Ammon's horn (tissue), 1 donor: ENCODE measurements at places on chromosomes 11 and 22.

- no peak for DNase-seq
Observed at GRCh38 chr11:45772449-45772774, 32.5 kb upstream of the SLC35C1 start.

DNA sequence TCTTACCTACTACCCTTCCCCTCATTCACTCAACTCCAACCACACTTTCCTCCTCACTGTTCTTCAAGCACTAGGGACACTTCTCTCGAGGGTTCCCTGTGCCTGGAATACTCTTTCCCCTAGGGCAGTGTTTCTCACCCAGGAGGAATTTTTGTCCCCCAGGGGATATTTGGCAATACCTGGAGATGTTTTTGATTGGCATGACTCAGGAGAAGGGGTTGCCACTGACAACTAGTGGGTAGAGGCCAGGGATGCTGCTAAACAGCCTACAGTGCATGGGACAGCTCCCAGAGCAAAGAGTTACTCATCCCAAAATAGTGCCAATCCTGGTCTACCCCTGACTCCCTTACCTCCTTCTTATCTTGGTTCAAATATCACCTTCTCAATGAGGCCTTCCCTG, 40.0 kb downstream of the BTG4 start:
- no peak for DNase-seq

DNA sequence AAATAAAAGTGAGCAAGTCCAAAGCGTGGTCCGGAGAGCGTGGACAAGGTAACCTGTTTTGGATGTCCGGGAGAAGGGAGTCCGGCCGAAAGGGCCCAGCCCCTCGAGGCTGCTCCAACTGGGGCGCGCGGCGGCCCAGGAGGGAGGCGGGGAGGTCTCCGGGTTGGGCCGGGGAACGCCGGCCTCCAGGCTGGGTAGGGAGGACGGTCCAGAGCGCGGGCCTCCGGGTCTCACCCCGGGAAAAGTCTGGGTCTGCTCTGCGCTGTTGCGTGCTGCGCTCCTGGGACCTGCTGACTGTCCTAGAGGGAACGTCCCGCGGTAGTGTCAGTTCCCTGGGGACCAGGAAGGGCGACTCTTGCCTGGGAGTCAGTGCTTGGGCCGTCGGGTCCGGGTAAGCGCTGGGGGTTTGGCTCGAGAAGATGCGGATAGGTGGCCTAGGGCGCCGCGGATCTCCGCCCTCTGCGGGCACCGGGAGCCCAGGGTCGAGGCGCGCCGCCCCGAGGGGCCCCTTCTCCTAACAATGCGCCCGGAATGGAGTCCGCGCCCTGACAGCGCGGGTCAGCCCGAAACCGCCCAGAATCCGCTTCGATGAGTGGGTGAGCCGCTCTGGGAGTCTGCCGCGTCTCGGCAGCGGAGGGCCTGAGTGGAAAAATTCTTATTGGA, 988 bp upstream of the FLI1 start:
- DNase-seq = no peak

DNA sequence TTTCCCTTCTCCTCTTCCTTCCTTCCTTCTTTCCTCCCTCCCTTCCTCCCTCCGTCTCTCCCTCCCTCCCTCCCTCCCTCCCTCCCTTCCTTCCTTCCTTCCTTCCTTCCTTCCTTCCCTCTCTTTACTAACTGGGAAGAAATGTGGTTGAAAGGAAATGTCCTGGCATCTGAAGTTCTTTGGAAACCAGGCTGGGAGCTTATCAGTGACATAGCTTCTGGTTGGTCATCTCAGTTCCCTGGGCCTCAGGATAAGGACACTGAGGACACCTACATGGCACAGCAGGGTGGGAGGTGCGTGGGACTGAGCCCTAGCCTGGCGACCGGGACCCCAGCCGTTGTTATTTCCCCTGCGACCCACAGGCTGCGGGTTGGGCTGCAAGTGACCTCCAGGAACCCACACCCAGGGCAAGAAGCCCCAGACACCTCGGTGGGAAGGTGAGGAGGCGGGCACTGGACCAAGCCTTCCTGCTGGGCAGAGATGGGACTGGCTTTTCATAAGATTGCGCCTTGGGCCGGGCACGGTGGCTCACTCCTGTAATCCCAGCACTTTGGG, 1486.5 kb downstream of the TBC1D22A start:
- DNase-seq = no peak

GRCh38 chr11:125457814-125458343, 38.2 kb downstream of the FEZ1 start:
- DNase-seq = peak; percentile 93

GRCh38 chr11:35615921-35616900, 2.0 kb upstream of the FJX1 start:
- peak; percentile 90 for DNase-seq

GRCh38 chr11:13970986-13971385, 8.5 kb downstream of the SPON1 start:
- no peak for DNase-seq

DNA sequence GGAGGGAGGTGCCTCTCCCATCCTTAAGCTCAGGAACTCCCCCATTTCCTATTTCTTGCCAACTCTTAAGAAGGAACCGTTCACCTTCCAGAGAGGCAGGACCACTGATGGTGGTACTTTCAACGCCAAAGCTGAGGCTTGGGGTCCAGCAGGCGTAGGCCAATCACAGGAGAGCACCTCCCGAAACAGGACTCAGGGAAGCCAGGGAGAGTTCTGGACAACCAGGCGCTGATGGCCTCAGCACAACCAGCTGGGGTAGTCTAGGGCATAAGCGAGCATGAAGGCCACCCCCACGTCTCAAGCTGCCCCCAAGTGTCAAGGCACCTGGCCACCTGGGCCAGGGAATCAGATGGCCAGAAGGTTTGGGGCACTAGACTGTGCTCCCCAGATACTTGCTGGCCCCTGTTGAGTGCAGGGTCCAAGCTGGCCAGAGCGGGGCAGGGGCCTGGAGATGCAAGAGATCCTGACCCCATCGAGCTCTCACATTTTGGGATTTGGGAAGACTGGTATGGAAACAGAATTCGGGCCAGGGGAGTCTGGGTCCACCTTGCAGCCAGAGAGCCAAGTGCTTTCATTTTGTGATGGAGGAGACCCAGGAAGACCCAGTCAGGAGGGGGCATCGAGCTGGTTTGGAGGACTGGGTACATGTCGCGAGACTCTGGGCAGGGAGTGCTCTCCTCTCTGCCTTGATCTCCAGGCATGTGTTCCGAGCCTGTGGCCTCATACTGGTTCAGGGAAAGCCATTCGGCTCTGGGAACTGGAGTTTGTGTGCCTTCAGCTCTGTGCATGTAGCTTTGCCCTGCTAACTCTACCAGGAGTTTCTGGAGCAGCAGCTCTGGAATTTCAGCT, 926 bp downstream of the CD6 start:
- no peak for DNase-seq

DNA sequence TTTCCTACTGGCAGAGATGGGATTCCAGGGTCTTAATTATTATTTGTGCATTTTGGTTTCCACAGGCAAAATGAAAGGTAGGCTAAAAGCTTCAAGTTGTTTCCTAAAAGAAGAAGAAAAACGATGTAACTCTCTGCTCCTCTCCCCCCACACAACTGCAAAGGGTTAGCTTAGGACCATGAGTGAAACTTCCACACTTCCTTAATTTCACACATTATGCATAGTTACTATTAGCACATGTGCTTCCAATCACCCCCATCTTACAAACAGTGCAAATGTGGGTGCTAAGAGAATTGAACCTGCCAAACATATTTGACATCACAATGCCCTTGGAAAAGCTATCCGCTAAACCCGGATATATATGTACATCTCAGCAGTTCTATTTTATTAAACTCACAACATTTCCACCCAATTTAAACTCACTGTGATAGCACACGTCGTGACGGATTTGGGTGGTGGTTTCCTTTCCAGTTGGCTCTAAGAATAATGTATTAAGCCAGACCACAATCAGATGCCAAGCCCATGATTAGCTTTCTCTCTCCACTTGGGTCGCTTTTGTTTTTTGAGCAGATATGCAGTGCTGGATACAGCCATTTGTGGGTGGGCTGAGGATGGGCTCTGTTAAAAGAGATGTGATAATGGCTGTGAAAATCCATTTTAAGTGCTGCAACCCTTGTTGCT, 245.0 kb upstream of the POU2AF2 start:
- DNase-seq = no peak

- no peak for DNase-seq
Observed at GRCh38 chr22:37626144-37626543, 13.3 kb upstream of the SH3BP1 start.

GRCh38 chr11:80163011-80163410, 722.2 kb upstream of the TENM4 start:
- DNase-seq = no peak

DNA sequence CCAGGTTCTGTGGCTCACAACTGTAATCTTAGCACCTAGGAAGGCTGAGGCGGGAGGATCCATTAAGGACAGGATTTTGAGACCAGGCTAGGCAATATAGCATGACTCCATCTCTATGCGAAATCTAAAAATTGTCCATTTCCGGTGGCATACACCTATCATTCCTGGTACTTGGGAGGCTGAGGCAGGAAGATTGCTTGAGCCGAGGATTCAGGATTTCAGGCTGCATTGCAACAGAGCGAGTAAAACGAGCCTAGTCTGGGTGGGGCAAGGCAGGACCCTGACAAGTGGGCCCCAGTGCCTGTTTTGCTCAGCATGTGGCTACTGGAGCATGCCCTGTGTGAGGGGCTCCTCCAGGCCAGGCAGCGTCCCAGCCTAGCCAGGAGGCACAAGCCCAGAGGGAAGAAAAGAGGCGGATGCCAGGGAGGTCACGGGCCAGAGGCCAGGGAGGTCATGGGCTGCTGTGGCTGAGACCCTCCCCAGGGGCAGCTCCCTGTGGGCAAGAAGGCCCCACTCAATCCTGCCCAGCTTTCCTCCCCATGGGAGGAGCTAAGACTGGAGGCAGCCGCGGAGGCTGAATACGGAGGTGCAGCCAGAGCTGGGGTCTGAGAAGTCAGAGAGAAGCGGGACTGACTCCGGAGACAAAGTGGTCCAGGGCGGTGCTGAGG, 8.4 kb downstream of the LRRC74B start:
- no peak for DNase-seq

DNA sequence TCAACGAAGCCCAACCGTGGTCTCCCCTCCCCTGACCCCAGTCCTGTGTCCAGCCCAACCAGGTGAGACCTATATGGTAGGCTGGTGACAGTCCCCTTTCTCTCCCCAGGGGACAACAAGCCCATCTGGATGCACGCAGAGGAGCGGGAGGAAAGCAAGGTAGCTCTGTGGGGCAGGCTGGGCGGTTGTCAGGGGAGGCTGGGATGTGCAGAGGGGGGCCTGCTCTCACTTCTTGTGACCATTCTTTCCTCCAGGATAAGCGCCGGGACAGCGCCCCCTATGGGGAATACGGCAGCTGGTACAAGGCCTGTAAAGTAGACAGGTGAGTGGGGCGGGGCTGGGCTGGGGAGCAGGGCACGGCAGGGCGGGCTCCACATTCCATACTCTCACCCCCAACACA, 3.5 kb upstream of the RAB1B start:
- no peak for DNase-seq

DNA sequence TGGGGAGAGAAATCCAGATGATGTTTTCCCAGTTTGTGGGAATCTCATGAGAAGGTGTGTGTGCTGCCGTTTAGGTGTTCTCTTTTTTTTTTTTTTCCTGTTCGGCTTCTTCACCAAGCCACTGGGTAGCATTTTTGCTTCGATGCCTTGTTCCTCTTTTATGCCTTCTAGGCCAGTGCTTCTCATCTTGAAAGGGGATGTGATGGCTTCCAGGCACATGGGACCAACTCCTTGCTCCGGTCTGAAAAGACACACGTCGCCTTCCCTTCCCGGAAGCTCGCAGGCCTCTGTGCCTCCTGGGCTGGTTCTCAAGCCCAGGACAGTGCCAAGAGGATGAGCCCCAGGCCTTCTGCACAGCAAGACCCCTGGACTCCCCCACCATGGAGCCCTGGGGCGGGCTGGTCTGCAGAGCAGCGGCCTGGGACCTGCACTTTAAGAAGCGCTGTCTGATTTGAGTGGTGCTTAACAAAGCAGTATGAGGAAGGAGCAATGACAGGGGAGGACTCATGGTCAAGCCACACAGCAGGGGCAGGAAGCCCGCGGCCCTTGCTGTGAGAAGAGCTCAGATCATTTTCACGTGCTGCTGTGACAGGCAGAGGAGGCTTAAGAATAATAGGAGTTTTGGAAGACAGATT, 158.8 kb downstream of the MPPED1 start:
- peak; percentile 27 for DNase-seq

GRCh38 chr11:14350215-14350614, 8.8 kb downstream of the RRAS2 start:
- no peak for DNase-seq

DNA sequence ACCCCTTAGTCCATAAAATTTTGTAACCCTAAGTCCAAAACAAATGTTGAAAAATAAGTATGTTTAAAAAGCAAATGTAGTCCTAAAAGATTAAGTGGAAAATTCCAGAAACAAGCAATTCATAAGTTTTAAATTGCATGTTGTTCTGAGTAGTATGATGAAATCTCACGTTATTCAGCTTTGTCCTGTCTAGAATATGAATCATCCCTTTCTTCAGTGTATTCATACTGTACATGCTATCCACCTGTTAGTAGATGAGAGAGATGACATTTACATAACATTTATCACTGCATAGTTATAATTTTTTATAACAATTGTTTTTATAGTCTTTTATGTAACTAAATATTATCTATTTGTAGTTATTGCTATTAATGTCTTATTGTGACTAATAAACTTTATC, 622.3 kb upstream of the CHORDC1 start:
- no peak for DNase-seq

DNA sequence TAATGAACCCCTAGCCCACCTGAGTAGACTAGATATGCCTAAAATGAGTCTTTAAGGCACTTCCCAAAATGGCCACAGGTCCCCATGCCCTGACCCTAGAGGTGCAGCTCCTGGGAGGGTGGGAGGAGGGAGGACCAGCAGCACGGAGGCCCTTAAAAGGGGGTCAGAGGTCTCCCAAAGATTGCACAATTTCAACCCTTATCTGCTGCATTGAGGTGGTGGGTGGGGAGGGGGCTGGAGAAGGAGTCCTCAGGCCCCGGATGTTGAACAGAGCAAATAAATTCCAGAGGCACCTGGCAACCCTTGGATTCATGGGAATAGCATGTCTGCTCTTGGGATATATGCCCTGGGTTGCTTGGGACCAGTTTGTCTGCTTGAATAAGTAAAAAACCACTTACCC, 57.6 kb downstream of the NAV2 start:
- DNase-seq = no peak

GRCh38 chr22:48072777-48073176, 1310.3 kb downstream of the TBC1D22A start:
- DNase-seq = no peak

- no peak for DNase-seq
Observed at GRCh38 chr22:20211997-20212753, 55.9 kb downstream of the RTN4R start.

DNA sequence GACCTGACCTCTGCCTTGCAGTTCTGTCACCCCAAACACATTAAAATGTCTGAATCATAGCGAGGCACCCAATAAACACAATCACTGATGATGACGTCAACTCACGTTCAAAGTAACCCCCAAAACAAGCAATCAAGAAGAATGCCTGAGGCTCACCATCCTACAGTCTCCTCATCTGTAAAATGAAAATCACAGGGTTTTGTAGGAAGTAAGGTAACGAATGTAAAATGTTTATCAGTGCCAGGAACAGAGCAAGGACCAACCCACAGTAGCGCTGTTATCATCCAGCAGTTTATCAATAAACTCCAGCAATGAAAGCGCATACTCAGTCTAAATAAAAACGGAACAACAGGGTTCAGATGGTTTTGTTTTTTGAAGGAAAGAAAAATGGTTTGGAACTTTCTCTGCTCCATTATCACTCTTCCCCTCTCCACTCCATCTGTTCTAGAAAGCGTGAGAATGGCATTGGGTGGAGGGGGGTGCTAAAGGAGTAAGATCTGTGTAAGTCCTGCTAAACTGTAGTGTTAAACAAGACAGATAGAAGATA, 110.5 kb downstream of the MICAL3 start:
- DNase-seq = no peak

GRCh38 chr11:28657378-28658030, 549.3 kb downstream of the METTL15 start:
- DNase-seq = no peak
